ENCODE measurements at places on chromosomes 16 and 17.

GRCh38 chr17:33864758-33865229, 390.3 kb upstream of the CCL2 start:
- peak; percentile 34 for DNase-seq

DNA sequence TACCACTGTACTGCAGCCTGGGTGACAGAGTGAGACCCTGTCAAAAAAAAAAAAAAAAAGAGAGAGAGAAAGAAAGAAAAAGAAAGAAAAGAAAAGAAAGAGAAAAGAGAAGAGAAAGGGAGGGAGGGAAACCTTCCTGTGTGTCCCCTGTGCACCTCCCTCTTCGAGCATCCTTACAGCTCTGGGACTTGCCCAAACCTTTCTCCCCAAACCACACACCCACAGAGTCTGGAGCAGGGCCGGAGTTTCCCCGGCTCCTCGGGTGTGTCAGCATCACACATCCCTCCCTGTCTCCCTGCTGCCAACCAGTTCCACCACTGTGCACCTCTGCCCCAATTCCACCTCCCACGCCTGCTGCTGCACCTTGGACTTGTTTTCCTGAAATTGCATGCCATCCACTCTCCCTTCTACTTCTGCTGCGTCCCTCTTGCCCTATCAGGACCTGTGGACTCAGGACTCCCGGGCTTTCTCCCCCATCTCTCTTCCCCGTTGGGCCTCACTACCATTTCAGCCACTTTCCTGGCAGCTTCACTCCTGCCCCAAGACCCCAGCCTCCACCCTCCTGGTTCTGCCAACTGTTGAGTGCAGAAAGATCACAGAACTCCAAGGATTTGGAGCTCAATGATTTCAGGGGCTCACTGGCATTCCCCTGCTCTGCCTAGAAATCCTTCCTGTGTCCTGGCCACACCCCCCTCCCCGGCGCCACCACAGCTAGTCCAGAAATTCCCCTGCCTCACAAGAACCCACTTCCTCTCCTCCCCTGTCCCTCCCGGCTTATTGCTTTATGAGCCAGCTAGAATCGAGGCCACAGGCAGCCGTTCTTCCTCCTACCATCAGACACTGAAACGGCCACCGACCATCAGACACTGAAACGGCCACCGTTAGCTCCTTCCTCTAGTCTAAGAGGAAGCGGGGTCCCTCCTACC, 3.7 kb upstream of the CDK3 start:
- no peak for DNase-seq

- DNase-seq, result no peak
Measured at GRCh38 chr17:48219617-48220016, 112.1 kb downstream of the SNX11 start.

DNA sequence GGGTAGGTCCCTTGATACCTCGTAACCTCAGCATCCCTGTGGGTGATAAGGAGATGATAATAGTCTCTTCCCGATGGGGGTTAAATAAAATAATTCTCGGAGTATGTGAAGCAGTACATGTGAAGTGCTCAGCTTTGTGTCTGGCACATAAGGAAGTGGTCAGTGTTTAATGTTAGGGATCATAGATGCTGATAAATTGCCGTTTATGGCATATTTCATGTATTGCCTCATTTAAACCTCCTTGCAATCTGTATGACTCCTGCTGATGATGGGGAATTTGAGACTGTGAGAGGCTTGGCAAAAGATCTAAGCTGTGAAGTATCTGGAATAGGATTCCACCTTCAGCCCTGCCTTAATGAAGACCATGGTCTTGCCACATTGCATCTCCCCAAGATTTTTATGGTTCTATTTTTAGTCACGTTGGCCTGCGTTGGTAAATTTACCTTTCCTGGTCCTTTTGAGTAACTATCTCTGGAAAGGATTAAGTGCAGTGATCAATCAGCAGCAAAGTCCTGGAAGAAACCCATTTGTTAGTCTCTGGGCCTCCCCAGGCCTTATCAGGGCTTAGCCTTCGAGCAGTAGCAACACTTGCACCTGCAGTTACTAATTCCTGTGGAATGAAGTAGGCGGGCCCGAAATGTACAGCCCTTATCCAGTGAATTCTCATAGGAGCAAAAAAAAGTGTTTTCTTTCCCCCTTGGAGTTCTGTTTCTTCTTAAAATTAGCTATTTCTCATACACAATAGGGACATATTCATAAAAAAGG, 144.9 kb downstream of the WWOX start:
- no peak for DNase-seq

DNA sequence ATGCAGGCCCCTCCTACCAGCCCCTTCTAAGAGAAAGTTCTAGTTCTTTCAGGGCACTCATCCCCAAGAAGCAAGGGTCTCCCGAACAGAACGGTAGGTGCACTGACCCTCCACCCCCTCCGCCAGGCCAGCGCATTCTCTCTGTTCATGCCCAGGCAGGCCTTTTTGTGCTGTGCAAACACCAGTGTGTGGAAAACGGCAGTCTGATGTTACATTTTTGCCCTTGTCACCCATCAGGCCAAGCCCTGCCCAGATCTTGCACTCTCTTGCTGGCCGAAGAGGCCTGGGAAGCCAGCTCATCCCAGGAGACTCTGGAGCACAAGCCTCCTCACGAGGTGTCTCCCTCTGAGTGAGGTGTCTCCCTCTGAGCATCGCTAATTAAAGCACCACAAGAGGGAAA, 16.1 kb upstream of the MTSS2 start:
- DNase-seq, result no peak

DNA sequence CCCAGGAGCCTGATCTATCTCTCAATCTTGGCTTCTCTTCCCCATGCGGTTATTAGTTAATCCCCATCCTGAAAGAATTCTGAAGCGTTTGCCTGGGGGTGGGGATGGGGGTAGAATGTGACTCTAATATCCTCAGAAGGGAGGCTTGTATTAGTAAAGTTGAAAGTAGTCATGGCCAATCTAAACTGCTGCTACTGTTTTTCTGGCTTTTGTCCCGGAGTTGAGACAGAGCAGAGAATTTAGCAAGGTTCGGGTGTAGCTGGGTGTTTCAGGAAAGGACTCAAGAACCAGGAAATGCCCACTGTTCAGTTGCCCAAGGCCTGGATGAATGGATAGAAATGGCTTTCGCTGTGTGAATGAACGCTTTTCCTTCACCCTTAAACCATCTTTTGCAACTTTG, 17.6 kb upstream of the ITGAM start:
- no peak for DNase-seq

DNA sequence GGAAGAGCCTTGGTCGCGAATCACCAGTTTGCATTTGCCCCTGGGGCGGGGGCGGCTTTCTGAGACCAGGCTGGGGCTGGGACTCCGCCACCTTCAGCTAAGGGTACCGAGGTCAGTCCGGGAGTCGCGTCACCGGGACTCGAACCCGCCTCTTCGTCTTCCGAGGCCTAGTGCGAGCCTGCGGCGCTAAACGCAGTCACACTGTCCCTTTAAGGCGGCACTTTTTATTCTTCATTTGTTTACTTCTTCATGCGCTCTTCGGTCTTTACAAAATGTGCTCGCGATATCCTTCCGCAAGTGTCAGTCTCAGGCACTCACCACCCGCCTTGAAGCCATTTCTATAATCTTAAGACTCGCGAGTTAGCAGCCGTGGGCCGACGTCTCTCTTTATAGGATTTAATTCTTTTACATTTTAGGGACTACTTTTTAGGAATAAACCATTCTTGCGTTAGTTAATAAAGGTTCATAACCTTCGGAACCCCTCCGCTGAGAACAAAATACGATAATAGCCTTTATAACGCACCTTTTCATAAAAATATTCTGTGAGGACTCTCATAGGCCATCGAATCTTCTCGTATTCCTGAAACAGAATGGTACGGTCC, 593 bp upstream of the HEXIM1 start:
- DNase-seq, result peak; percentile 94

DNA sequence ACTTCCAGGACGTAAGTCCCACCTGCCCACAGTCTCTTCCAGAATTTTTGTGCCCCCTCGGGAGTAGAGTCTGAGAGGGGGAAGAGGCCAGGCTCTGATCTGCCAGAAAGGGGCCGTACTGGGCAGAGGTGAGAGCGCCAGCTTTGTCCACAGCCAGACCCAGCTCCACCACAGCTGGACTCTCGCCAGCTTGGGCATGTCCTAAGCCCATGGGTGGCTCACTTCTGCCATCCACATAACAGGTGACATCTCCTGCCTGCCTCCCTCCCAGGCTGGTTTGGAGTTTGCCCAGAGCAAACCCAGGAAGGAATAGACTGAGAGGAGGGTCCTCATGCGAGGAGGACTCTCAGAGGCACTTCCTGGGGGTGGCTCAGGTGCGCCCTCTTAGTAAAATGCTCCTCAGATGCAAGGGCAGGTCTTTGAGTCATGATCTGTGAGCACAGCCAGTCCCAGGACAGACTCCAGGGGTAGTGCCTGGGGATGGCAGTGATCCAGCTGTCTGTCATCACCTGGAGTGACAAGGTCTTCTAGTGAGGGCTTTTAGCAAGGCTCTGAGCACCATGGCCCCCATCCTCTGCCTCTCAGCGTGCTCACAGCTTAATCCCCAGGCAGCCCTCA, 89.2 kb downstream of the AMFR start:
- DNase-seq, result no peak

DNA sequence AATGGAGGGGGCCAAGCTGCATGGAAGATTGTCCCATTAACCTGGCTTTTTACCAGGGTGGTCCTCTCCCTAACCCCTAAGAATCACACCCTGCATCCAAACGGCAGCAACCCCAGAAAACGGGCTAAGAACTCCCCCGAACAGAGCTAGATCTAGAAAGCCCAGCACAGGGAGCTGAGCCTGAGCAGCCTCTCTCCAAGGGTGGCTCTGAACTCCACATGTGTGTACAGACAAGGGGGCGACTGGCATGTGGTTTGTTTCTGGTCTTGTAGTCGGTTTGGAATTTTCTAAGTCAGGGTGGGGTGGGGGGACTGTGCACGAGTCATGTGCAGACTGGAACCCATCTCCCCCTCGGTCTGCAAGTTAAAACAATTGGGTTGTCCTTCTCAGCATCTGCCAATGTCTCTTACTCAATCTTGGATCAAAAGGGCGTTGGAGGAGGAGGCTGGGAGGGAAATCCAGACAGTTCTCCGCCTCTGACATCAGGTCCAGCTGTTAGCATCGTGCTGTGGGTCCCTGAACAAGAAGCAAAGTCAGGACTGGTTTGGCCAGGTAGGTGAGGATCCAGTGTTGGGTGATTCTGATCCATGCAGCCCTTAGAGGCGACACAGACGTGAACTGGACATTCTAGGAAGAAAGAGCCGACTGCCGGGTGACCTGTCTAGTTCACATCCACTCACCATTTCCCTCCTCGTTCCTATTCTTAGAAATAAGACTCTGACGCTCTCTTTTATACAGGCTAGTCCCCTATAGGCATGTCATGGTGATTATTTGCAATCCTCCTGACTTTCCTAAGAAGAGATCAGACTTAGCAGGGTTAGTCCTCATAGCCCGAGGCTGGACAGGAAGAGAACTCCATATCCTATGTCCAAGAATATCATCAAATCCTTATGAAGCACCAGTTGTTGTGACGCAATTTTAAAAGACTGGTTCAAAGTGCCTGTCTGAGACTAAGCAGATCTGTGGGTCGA, 381.8 kb downstream of the SOX9 start:
- DNase-seq, result no peak

GRCh38 chr17:14301279-14302090, 604 bp downstream of the HS3ST3B1 start:
- peak; percentile 85 for DNase-seq

DNA sequence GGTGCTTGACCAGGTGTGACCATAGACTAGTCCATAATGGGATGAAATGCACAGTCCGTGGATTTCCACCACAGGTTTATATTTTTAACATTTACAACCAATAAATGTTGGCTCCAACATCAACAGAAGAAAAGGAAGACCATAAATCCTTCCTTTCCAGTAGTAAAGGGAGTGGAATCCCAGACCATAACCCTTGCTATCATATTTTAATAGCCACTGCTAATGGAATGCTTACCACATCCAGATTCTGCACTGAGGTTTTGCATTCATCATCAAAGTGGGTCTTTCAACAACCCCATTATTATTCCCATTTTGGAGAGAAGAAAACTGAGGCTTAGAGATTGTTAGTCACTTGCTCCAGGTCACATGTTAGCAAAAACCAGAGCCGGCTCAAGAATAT, 106.7 kb downstream of the FOXL1 start:
- DNase-seq, result no peak

DNA sequence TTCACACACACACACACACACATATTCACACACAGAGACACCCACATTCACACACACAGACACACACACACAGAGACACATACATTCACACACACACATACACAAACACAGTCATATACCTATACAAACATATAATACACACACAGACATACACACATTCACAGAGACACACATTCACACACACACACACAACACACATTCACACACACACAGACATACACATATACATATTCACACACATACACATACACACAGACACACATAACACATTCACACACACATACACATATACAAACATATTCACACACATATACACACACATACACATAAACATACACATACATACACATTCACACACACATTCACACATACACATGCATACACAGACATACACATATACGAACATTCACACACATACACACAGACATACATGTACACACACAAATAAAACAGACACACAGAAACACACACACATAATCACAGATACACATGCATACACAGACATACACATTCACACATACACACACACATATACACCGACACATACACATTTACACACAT, 7.9 kb downstream of the PRCD start:
- DNase-seq, result no peak

GRCh38 chr16:20611350-20611902, 35.3 kb upstream of the ACSM2B start:
- peak; percentile 83 for DNase-seq

GRCh38 chr17:37026531-37026869, 77.7 kb downstream of the AATF start:
- no peak for DNase-seq

DNA sequence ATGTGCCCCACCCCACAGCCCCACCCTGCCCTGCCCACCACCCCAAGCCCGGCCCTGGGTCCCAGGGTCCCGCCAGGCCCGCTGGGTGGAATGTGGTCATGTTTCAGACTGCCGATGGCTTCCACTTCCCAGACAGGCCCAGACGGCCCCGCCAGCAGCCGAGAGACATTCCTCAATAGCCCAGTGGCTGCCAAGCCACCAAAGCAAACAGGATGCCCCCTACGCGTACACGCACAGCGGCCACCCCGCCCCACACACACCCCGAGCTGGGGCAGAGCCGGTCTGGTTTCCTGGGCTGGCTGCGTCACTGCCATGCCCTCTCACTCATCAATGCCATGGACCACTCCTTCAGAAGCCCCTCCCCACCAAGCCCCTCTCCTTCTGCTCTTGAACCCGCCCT, 1.2 kb upstream of the KRT17 start:
- no peak for DNase-seq

- DNase-seq, result no peak
Measured at GRCh38 chr17:14337596-14338079, 36.8 kb downstream of the HS3ST3B1 start.

DNA sequence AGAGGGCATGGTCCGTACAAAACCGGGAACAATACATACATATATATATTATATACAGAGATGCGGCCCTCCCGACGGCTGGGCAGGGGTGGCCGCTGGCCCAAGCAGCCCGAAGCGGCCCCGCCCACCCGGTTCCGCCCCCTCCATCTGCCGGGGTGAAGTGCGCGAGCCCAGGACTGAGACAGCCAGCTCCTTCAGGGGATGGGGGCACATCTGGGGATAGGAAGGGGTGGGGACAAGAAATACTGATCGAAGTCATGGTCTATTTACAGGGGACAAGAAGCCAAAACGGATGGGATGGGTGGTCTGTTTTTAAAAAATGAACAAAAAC, 3.8 kb upstream of the SAMD14 start:
- DNase-seq, result no peak

GRCh38 chr17:82394278-82394677, 22.7 kb downstream of the UTS2R start:
- DNase-seq, result no peak

- no peak for DNase-seq
Measured at GRCh38 chr17:82560802-82561428, 41.4 kb downstream of the FOXK2 start.

- DNase-seq, result no peak
Measured at GRCh38 chr17:77450742-77451244, 310.0 kb downstream of the SEC14L1 start.
